ENCODE measurements at places on chromosomes 3 and 15.

GRCh38 chr3:73734211-73735089, 109.7 kb upstream of the PDZRN3 start:
- DNase-seq = no peak

DNA sequence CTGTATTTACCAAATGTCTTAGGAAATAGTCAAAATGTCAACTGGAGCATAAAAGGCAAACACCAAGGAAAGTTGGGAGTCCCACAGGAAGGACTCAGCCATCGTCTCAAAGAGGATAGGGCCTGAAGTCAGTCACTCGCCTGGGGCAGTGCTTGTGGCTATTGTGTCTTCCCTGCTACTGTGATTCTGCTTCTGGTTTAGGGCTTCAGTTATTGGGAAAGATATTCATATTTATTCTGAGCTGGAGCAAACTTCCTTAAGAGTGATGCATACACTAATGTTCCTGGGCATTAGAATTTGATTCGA, 118.1 kb downstream of the EDEM1 start:
- DNase-seq = no peak

DNA sequence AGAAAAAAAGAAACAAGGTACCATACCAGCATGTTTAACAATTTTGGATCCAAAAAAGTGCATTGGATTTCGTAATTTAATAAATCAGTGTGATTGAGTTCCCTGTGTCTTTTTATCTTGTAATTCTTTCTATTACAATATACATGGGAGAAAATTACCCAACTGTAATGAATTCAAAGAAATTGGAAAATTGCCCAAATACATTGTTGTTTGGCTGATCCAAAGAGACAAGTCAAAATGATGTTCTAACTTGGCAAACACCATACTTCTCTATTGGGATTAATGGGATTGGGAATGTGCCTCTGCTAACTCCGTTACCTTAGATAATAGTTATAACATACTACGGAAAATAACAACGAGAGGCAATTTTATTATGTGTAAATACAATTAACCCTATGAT, 1097.1 kb downstream of the ROBO1 start:
- DNase-seq = no peak

GRCh38 chr3:42717306-42717705, 14.7 kb upstream of the HHATL start:
- no peak for DNase-seq

DNA sequence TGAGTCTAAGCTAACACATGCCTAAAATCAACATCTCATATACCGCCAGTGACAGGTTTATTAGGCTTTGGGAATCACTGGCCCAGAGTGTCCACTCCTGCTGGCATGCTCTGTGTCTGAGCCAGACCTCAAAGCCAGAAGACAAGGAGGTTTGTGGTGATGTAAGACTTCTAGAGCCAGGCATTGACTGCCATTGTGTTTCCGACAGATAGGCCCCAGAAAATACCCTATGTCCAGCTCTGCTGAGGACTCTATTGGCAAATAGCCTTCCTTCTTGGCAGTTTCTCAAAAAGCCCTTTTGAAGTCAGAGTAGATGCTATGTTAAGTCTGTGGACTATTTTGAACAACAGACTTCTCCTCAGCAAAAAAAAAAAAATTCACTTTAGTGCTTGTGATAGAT, 181.9 kb upstream of the UBE2E1 start:
- DNase-seq = no peak

DNA sequence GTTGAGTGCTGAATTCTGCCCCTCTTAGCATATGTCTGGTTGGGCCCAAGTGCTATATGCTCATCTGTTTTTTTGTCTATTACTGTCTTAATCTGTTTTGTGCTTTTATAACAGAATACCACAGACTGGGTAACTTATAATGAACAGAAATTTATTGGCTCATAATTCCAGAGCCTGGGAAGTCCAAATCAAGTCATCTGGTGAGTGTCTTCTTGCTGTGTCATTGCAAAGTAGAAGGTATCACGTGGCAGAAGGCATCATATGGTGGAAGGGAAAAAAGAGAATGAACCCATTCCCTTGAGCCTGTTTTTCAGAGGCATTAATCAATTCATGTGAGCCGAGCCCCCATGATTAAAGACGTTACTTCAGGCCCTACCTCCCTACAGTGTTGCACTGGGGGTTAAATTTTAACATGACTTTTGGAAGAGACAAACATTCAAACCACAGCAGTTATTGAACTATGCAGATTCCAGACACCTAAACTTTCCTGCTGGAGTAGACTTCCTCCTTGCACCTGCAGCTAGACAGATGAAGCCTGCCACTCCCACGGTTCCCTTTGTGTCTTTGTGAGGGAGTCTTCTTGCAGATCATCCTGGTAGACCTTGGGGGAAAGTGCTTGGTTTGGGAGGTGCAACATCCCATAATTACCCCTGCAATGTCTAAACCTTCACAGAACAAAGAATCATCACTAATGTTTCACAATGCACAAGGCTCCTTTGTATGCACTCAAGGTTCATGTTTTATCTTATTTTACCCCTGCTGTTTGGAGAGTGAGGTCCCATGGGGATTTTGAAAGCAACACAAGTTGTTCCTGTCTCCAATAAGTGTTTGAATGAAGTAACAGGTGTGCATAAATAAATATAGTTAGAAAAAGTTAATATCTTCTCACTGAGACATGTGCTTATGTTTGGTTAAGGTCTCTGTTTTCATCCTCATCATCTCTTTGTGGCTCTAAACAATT, 64.7 kb upstream of the XCR1 start:
- DNase-seq = no peak

- DNase-seq = no peak
Measured at GRCh38 chr3:60720736-60721135, 530.5 kb downstream of the FHIT start.

- no peak for DNase-seq
Measured at GRCh38 chr3:50559702-50560101, 7.8 kb downstream of the C3orf18 start.

- DNase-seq = no peak
Measured at GRCh38 chr15:70575231-70576226, 187.8 kb downstream of the UACA start.

DNA sequence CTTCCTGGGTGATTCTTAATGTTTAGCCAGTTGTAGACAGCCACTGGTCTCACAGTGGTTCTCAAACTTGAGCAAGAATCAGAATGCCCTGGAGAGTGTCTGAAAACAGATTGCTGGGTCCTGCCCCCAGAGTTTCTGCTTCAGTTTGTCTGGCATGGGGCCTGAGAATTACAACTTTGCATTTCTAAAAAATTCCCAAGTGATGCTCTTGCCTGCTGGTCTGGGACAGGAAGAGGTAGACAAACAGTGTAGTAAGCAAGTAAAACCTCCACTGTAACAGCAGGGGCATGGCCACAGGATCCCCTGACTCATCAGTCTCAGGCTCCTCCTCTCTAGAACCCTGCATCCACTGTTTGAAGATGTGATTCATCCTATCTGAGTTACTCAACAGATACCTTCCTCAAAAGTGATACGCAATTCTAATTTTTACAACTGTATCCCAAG, 36.5 kb downstream of the DZIP1L start:
- no peak for DNase-seq

DNA sequence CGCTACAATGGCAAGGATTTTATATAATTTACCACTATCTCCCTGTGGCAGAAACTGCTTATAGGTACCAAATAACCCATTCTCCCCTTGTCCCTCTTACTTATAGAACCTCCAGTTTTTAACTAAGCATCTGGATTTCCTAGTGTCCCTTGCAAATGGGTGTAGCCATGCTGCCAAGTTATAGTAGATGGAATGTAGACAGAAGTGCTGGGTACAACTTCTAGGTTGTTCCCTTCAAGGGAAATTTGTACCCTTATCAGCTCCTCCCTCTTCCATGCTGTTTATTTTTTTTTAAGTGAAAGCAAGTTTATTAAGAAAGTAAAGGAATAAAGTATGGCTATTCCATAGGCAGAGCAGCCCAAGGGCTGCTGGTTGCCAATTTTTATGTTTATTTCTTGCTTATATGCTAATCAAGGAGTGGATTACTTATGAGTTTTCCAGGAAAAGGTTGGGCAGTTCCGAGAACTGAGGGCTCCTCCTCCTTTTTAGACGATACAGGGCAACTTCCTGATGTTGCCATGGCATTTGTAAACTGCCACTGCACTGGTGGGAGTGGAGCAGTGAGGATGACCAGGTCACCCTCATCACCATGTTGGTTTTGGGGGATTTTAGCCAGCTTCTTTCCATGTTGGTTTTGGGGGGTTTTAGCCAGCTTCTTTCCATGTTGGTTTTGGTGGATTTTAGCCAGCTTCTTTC, 40.1 kb upstream of the TM4SF19 start:
- DNase-seq = no peak

DNA sequence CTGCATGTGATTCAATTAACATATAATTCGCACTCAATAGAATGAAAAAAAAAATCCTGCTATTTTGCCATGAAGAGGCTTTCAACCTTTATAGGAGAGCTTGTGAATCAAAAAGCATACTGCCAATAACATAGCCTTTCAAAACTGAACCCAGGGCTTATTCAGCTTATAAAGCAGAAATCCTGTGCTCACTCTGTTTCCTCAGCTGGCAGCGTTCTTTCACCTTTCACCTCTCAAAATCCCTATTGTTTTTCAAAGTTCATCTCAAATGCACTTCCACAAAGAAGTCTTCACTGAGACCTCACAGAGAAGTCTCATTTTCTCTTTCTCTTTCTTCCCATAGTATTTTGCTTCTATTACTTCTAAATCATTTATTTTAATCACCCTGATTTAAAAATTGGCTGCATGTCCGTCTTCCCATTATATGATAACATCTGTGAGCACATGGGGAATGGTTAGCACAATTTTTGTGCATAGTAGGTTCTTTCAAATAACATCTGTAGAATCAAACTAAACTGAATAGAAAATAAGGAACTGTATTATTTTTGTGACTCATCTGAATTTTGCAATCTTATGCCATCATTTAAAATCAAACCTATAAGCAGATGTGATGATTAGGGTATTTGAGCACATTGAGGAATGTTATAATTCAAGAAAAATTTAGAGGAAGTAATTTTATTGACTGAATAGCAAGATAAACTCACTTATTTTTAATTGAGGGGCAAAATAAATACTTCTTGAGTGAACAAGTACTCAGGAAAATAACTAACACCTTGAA, 373.4 kb downstream of the NLGN1 start:
- no peak for DNase-seq

GRCh38 chr3:104461431-104461830, 905.3 kb upstream of the ALCAM start:
- DNase-seq = no peak

- DNase-seq = no peak
Measured at GRCh38 chr15:67240235-67241131, 14.0 kb downstream of the AAGAB start.

DNA sequence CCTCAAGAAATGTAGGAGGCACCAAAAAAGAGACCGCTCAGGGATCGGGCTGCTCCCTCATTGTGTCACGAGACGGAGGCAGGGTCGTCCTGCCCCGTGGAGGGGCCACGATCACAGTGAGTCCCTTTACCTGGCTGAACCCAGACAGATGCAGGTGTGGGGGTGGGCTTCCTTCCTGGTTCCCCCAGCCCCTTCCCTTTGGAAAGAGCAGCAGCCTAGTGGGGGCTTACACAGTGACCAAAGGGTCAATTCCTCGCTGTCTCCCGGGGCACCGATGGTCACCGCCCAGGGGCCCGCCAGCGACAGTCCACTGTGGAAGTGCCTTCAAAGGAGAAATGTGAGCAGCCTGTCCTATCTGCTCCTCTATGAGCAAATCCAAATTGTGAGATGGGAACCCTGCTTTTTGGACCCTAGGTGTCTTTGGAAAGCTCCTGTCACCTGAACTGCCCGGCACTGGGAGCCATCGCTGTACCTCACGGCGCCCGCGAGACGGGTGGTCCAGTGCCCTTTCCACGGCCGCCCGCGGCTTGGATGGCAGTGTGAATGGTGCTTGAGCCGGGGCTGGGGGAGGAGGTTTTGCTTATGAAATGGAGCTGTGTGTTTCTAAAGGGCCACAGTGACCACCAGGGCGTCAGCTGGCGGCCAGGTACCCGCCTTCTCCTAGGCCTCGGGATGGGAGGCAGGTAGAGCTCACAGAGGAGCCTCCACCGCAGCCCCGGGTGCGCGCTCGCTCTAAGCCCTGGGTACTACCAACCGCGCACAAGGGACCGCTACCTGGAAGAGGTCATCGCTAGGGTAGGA, 155.7 kb downstream of the KLF13 start:
- DNase-seq = no peak

DNA sequence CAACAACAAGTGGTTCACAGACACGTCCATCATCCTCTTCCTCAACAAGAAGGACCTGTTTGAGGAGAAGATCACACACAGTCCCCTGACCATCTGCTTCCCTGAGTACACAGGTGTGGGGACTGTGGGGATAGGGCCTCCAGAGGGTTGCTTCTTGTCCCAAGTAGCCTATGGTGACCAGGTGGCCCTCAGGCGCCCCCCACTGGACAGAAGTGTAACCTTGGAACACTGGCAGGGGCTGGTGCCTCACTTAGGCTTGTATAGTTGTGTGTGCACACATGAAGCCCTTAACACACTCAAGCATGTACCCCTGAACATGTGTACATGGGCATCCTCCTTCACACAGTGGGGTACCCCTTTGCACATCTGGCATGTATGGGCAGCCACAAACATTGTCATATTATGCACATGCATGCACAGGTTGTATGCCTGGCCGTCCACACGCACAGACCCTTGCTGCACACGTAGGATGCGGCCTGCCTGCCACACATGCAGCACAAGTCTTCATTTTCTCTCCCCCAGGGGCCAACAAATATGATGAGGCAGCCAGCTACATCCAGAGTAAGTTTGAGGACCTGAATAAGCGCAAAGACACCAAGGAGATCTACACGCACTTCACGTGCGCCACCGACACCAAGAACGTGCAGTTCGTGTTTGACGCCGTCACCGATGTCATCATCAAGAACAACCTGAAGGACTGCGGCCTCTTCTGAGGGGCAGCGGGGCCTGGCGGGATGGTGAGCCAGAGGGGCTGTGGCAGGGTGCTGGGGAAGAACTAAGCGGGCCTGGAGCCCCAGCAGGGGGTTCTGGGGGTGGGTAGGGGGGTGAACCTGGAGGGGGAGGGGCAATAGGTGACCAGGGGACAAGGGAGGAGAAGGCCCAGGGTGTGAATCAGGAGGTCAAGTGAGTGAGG, 11.7 kb upstream of the SEMA3B start:
- no peak for DNase-seq

DNA sequence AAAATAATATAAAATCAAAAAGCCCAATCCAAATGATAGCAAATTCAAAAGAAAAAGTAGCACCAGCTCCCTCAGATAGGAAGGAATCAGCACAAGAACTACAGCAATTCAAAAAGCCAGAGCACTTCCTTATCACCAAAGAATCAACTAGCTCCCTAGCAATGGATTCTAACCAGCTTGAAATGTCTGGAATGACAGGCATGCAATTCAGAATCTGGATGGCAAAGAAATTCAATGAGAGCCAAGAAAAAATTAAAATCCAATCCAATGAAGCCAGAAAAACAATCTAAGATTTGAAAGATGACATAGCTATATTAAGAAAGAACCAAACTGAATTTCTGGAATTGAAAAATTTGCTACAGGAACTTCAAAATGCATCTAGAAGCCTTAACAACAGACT, 1334.4 kb upstream of the ALCAM start:
- no peak for DNase-seq

GRCh38 chr3:45088543-45089358, 57.4 kb downstream of the CDCP1 start:
- no peak for DNase-seq
